ENCODE measurements at places on chromosomes 1 and 21.

DNA sequence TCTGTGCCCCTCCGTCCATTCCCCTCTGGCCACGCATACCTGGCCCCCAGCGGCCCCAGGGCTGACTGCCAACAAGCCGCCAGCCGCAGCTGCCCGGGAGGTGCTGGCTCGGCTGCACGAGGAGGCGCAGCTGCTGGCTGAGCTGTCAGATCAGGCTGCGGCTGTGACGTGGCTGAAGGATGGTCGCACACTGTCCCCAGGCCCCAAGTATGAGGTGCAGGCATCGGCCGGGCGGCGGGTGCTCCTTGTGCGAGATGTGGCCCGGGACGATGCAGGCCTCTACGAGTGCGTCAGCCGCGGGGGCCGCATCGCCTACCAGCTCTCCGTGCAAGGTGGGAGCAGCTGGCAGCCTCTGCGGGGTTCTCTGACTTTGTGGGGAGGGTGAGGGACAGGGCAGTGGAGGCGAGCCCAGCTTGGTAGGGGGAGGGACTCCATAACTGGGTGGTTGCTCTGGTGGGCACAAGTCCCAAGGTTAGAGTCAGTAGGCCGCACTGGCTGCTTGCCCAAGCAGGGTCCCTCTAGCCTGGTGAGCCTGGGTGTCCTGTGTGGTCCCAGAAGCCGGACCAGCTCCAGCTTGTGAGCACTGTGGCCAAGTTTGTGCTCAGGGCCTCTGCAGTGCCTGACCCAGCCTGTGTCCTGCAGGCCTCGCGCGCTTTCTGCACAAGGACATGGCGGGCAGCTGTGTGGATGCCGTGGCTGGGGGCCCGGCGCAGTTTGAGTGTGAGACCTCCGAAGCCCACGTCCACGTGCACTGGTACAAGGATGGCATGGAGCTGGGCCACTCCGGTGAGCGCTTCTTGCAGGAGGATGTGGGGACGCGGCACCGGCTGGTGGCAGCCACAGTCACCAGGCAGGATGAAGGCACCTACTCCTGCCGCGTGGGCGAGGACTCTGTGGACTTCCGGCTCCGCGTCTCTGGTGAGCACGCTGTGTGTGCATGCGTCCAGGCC lies 8.8 kb downstream of the OBSCN start:
- no peak for DNase-seq

DNA sequence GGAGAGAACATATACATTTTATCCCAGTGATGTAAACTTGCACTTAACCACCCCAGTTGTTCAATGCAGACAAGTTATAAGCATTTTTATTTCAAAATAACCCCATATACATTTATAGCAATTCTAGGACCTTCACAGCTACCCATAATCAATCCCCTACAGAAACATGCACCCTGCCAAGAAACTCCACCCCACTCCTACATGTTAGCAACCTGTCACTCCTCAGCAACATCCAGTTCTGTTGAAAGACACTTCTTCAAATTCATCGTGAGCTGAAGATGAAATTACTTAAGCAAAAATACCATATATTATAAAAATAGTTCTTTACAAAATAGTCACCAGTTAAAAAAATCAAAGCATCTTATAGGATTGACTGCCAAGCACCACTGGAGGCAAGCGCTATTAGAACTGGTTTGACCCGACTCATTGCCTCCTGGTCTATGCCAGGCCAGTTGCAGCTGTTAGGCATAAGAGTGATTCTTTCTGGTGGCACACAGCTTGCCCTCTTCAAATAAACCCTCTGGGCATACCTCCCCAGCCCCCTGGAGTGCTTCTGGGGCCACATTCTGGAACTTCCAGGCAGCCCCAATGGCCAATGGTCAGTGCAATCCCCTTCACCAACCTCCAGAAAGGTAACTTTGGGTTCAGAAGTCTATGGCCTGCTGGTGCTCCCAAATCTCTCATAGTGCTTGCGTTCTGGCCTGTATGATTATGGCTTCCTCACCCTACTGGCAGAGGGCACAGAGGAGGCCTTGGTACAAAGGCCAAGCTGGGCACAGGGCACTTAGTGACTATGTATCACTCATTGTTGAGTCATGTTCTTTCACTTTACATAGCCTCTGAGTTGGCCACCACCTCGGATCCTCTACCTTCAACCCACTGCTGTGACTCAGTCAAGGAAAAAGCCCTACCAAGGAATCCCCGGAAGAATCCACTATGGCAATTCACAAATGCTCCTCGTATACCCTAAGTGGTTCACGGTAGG lies 72.2 kb upstream of the RALGPS2 start:
- DNase-seq = no peak

GRCh38 chr1:53111073-53111556 lies 31.3 kb downstream of the SLC1A7 start:
- DNase-seq = no peak

- no peak for DNase-seq
Measured at GRCh38 chr1:245288796-245289195, 134.0 kb downstream of the KIF26B start.

- no peak for DNase-seq
Measured at GRCh38 chr1:39737546-39738169, 1.0 kb upstream of the PPIE start.

GRCh38 chr1:75053207-75053606 lies 81.0 kb upstream of the LHX8 start:
- DNase-seq = no peak

DNA sequence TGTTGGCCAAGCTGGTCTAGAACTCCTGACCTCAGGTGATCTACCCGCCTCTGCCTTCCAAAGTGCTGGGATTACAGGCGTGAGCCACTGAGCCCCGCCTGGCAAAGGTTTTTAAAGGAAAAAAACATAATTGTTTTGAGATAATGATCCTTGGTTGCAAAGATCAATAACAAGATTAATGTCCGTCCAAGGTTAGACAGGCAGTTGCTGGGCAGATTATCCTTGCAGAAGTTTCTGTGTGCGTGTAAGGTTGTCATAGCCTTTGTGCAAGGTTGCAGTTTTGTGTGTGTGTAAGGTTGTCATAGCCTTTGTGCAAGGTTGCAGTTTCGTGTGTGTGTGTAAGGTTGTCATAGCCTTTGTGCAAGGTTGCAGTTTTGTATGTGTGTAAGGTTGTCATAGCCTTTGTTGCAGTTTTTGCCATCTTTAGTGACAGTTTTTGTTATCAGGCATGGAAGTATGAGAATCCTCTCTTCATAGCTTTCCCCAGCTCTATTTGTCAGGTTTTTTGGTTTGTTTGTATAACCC lies 3.6 kb downstream of the YBEY start:
- DNase-seq = no peak

DNA sequence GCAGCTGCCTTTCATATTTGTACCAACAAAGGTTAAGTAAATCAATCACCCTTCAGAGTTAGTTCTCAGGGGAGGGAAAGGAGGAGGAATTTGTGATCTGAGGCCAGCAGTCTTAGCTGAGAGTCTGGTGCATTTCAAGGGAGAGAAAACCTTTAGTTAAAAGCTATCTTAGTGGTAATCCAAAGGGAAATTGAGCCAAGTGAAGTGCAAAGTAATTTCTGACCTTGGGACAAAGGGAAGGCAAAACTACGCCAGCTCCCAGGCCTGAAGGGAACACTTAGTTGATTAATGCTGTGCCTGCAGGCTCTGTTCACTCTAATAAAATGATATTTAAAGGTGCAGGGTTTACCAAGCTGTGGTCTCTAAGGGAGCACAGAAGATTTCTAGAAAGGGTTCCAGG lies 23.1 kb upstream of the FMOD start:
- DNase-seq = no peak

GRCh38 chr1:228828151-228828550 lies 92.9 kb downstream of the RHOU start:
- no peak for DNase-seq

- DNase-seq = no peak
Measured at GRCh38 chr1:243996223-243996622, 54.9 kb upstream of the ZBTB18 start.

DNA sequence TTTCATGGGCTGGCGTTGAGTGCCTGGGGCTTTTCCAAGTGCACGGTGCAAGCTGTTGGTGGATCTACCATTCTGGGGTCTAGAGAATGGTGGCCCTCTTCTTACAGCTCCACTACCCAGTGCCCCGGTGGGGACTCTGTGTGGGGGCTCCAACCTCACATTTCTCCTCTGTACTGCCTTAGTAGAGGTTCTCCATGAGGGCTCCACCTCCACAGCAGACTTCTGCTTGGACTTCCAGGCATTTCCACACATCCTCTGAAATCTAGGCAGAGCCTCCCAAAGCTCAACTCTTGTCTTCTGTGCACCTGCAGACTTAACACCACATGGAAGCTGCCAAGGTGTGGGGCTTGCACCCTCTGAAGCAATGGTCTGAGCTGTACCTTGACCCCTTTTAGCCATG lies 82.1 kb downstream of the CCDC18 start:
- DNase-seq = no peak

GRCh38 chr21:34728479-34728878 lies 59.7 kb downstream of the CLIC6 start:
- no peak for DNase-seq

DNA sequence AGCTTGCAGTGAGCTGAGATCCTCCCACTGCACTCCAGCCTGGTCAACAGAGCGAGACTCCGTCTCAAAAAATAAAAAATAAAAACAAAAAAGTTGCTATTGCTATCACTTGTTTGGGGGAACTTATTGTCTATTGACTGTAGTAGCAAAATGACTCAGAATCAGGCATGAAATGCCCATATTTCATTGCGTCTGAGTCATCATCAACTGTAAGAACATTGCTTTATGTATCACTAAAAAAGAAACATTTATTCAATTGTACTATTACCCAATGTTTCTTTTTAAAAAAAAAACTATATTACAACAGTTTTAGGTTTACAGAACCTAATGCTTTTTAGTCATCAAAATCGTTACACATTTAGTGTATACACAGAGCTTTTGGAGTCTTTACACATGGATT lies 91.0 kb upstream of the FMN2 start:
- DNase-seq = no peak

- DNase-seq = no peak
Measured at GRCh38 chr1:47991187-47991586, 6.0 kb downstream of the TRABD2B start.

- no peak for DNase-seq
Measured at GRCh38 chr1:34898330-34898761, 31.1 kb downstream of the DLGAP3 start.

All from D341Med (cell line).